Stimulated activated CD8-positive, alpha-beta memory T cell treated with anti-CD3 and anti-CD28 coated beads, Interleukin-4, amount 100 ng/mL, for 1 hour (primary cell): ENCODE measurements at places on chromosomes 2 and 18.

DNA sequence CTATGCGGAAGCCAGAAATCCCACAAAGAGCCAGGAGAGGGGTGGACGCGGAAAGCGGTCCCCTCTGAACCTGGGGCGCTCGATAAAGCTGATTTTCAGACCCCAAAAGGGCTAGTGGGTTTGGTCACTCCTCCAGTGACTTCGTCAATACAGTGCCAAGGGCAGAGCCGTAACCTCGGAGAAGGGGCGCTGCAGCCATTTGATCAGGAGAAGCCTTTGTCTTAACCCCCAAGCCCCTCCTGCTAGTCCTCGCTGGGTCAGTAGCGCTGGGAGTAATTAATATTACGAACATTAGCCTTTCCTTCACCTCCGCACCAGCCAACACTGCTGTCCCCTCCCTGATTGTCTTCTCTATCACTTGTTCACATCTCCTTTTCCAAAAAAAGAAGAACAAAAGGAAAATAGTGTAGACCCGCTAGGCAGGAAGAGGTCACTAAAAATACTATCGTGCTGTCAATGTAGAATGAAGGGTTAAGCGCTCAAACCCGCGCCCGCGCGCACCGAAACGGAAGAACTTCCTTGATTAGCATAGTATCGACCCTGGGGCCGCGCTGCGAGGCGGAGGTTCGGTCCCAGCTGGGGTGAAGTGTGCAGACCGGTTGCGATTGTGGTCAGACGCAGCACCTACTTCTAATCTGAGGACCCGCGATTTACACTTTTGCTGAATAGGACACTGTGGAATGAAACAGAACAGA is 63.2 kb upstream of the MAPRE2 start:
- DNase-seq = peak; percentile 18

- no peak for DNase-seq
These were observed 2.9 kb upstream of the IL1F10 start for GRCh38 chr2:113064898-113065297.

GRCh38 chr2:39154944-39155343 is 34.1 kb upstream of the SOS1 start:
- no peak for DNase-seq

DNA sequence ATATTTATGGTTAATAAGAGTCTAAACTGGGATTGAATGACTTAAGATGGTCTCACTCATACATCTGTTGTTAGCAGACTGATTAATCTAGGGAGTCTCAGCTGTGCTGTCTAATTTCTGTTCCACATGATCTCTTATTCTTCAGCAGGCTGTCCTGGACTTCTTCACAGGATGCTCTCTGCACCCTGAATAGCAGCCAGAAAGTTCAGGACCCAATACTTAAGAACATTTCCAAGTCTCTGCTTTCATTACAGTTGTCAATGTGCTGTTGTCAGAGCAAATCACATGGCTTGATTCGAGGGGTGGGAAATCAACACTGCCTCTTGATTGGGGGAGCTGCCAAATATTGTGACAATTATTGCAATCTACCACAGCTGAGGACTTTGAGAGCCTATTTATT is 627.1 kb upstream of the SLC8A1 start:
- DNase-seq = no peak

DNA sequence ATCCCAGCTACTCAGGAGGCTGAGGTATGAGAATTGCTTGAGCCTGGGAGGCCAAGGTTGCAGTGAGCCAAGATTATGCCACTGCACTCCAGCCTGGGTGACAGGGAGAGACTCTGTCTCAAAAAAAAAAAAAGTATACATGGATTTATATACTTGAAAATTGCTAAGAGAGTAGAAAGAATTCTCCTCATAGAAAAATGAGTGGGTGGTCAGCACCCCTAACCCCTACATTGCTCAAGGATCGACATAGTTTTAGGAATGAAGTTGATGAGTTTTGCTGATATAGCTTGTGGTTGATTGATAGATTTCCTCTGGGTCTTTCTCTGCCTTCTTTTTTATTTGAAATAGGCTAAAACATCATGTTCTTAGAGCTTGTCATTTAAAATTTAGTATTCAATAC is 58.9 kb downstream of the EML4 start:
- DNase-seq = no peak

GRCh38 chr2:39146630-39147029 is 25.8 kb upstream of the SOS1 start:
- DNase-seq = no peak

- no peak for DNase-seq
These were observed 379.8 kb upstream of the FANCL start for GRCh38 chr2:58620896-58621295.

DNA sequence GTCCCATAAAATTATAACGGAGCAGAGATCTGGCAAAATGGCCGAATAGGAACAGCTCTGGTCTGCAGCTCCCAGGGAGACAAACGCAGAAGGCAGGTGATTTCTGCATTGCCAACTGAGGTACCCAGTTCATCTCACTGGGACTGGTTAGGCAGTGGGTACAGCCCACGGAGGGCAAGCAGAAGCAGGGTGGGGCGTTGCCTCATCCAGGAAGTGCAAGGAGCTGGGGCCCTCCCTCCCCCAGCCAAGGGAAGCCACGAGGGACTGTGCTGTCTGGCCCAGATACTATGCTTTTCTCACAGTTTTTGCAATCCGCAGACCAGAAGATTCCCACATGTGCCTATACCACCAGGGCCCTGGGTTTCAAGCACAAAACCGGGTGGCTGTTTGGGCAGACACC is 22.8 kb downstream of the ICA1L start:
- no peak for DNase-seq

- DNase-seq = no peak
These were observed 86.8 kb upstream of the ST3GAL5 start for GRCh38 chr2:85975581-85975980.

GRCh38 chr2:42560899-42561298 is 7.5 kb upstream of the MTA3 start:
- DNase-seq = no peak

GRCh38 chr2:15772086-15772595 is 168.2 kb upstream of the MYCN start:
- DNase-seq = no peak

DNA sequence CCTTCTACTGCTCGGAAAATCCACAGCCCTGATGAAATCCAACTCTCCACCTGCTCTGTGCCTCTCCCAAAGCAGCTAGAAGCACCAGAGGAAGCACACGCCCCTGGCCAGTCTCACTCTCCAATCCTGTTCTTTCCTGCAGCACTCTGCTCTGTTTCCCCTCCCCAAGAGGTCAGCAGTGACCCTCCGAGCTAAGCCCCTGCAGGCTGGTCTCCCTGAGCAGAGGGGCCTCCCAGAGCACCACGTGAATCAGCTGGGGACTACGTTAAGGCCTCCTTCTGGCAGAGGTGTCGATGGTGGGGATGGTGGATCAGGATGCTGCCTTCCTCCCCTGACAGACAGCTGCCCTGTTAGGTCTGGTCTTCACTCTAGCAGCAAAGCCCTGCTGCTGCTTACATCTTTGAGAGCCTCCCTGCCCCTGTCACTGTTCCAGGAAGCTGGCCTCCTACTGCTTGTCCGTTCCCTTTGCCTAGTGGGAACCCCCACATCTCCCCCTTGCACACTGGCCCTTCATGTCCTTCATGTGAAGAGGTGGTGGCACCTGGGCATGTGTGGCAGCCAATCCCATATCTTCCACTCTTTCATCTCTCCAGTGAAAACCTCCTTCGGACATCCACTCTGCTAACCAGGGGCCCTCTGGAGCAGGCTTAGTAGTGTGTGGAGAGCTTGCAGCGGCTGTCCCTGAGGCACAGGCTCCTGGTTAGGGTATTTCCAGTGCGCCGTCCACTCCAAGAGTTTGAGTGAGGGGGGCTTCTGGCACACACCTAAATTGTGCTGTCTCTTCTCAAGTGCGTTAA is 307.5 kb upstream of the HS6ST1 start:
- DNase-seq = no peak

DNA sequence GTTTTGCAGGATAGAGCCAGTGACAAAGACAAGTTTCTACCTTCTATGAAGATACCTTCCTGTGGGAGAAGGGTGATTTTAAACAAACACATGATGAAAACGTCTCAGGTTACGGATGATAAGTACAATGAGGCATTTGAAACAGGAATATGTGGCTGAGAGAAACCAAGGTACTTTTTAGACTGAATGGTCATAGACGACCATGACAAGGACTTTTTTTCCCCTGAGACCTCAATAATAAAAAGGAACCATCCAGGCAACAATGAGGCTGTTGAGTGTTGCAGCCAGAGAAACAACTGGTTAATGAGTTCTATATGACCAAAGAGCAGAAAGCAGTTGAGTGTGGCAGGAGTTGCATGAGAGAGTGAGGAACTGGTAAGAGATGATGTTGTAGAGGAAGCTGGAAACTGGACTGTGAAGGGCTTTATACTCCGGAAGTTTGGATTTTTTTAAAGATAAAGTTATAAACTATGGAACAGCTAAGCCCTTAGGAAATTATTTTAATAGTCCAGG is 306.1 kb upstream of the CYRIA start:
- DNase-seq = no peak

GRCh38 chr2:127155028-127155581 is 48.2 kb upstream of the BIN1 start:
- no peak for DNase-seq

- no peak for DNase-seq
These were observed 69.6 kb downstream of the COL5A2 start for GRCh38 chr2:189109921-189110397.

DNA sequence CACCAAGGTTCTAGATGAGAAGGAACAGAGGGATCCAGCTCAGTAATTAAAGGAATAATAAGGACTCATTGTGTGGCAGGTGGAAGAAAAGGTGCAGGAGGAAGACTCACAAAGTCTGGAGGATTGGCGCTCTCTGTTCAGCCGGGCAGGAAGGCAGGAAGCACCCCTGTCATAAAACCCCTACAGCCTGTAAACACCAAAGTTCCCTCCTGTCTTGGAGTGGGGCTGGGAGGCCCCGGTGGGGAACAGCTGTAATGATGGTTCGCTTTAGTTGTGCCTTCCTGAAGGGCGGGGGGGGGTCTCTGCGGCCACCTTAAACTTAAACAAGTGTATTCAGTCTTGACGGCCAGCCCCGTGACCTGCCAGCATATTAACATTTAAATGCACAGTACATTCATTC is 84.3 kb downstream of the GBX2 start:
- DNase-seq = no peak

GRCh38 chr18:2903006-2903405 is 56.2 kb downstream of the EMILIN2 start:
- no peak for DNase-seq

DNA sequence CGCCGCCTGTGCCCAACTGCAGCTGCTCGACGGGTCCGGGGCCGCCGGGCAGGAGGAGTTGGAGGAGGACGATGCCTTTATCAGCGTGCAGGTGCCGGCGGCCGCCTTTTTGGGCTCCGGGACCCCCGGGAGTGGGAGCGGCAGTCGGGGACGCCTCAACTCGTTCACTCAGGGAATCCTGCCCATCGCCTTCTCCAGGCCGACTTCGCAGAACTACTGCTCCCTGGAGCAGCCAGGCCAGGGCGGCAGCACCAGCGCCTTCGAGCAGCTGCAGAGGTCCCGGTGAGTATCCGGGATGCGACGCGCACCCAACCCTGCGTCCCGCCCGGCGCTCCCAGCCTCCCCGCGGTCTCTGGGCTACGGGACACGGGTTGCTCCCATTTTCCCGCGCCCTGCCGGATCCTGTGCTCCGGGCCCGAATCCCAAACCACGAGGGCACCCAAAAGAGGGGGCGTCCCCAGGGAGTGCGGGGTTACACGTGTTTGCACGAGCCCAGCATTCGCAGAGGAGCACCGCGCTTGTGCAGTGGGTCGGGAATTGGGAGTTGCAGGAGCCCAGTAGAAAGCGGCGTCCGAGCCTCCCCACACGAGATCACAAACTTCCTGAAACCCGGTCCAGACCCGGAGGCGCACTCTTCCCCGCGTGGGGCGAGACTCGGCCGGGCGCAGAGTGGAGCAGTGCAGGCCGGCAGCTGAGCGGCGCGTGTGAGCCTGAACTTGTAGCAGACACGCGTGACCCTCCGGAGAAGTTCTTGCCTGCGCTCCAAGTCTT is 1.2 kb downstream of the CABLES1 start:
- DNase-seq = no peak

GRCh38 chr2:26285931-26286330 is 41.2 kb downstream of the HADHB start:
- DNase-seq = no peak

DNA sequence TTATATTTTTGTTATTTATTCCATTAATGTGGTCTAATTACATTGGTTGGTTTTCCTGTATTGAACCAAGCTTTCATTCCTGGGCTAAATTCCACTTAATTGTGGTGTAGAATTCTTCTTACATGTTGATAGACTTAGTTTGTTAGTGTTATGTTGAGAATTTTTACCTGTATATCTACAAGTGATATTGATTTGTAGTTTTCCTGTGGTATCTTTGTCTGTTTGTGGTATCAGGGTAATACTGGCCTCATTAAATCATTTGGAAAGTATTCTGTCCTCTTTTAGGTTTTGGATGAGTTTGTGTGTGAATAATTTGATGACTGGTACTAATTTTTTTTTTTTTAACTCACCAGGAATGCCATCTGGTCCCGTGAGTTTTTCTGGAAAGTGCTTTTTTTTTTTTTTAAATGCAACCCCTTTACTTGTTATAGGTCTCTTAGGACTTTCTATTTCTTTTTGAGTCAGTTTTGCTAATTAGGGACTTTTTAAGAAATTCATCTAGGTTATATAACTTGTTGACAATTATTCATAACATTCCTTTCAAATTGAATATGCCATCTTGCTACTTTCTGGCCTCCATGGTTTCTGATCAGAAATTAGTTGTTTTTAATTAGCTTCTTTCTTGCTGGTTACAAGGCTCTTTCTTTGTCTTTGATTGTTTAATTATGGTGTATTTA is 232.8 kb downstream of the CCDC85A start:
- DNase-seq = no peak

DNA sequence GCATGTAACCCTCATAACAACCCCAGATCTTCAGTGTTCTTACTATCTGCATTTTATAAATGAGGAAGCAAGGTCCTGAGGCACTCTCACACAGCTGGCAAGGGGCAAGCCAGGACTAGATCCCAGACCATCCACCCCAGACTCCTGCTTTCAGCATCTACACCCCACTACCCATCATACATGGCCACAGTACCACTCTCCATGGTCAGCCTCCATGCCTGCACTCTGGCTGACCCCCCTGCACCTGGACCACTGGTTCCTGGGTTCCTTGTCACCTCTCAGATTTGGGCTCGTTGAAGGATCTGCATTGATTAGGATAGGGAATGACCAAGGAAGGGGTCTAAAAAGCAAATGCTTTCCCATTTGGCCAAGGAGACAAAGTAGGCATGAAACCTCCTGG is 36.0 kb upstream of the TEX51 start:
- no peak for DNase-seq

- no peak for DNase-seq
These were observed 63.8 kb downstream of the PTPRM start for GRCh38 chr18:7630731-7631442.

DNA sequence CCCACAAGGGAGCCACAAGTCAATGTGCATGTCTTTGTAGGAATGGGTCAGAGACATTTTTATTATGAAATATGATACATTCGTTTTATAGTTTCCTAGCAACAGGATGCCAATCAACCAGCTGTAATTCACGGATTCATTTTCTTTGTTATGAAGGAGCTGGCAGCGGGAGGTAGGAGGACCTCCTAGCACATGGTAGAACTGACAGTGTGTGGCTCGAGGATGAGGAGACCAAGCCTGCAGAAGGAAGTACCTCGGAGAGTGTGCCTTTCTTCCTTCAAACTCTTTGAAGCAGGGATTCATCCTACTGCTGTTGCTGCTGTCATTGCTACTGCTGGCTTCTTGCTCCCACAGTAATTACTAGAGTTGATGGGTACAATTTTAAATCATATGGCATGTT is 504.8 kb upstream of the KLHL29 start:
- no peak for DNase-seq

- no peak for DNase-seq
These were observed 31.3 kb downstream of the KIAA2012 start for GRCh38 chr2:202104286-202104870.

- no peak for DNase-seq
These were observed 32.3 kb downstream of the GPR155 start for GRCh38 chr2:174454566-174454965.
